Smooth muscle cell of trachea (primary cell): ENCODE measurements at places on chromosomes 16 and 17. TPM values are rescaled to one million over a fixed set of nuclear protein-coding genes. Genes with fewer than 3 reads are reported as not detected.

Gene XYLT1
- total RNA-seq: 23.1 and 29.3 TPM in 2 replicates

Gene HSD17B2
- 0.17 TPM in 1 of 2 replicates, not detected in the other for total RNA-seq

Gene CACNB1
- total RNA-seq: 7.9 and 10.1 TPM in 2 replicates

Gene ITGAX
- total RNA-seq: 0.15 and 0.17 TPM in 2 replicates

Gene KIF2B
- total RNA-seq: not detected in 2 replicates

Gene FBF1
- 13.2 and 18.2 TPM in 2 replicates for total RNA-seq

Gene PRAC1
- total RNA-seq: not detected in 2 replicates

Gene KRT34
- 0.17 TPM in 1 of 2 replicates, not detected in the other for total RNA-seq

Gene ACBD4
- 7.9 and 16.0 TPM in 2 replicates for total RNA-seq

Gene SDR42E1
- 0.15 and 0.50 TPM in 2 replicates for total RNA-seq

Gene FOXC2
- 0.66 and 1.0 TPM in 2 replicates for total RNA-seq

Gene ORAI3
- total RNA-seq: 59.5 and 97.1 TPM in 2 replicates

Gene KRT24
- total RNA-seq: not detected in 2 replicates

Gene SALL1
- total RNA-seq: under 0.01 and 0.50 TPM in 2 replicates

Gene SHBG
- total RNA-seq: 0.17 and 0.29 TPM in 2 replicates

Gene ABCA8
- total RNA-seq: 85.1 and 88.7 TPM in 2 replicates

Gene RPL13
- 2,383 and 3,310 TPM in 2 replicates for total RNA-seq

Gene NQO1
- total RNA-seq: 1,009 and 1,292 TPM in 2 replicates

Gene ABCC6
- 1.0 and 2.3 TPM in 2 replicates for total RNA-seq
